Activated CD8-positive, alpha-beta memory T cell treated with anti-CD3 and anti-CD28 coated beads for 24 hours (primary cell): ENCODE measurements at places on chromosomes 16 and 17.

- DNase-seq = no peak
Measured at GRCh38 chr17:63250830-63251229, 195.3 kb downstream of the CYB561 start.

GRCh38 chr17:296379-296778, 56.2 kb downstream of the RPH3AL start:
- no peak for DNase-seq

DNA sequence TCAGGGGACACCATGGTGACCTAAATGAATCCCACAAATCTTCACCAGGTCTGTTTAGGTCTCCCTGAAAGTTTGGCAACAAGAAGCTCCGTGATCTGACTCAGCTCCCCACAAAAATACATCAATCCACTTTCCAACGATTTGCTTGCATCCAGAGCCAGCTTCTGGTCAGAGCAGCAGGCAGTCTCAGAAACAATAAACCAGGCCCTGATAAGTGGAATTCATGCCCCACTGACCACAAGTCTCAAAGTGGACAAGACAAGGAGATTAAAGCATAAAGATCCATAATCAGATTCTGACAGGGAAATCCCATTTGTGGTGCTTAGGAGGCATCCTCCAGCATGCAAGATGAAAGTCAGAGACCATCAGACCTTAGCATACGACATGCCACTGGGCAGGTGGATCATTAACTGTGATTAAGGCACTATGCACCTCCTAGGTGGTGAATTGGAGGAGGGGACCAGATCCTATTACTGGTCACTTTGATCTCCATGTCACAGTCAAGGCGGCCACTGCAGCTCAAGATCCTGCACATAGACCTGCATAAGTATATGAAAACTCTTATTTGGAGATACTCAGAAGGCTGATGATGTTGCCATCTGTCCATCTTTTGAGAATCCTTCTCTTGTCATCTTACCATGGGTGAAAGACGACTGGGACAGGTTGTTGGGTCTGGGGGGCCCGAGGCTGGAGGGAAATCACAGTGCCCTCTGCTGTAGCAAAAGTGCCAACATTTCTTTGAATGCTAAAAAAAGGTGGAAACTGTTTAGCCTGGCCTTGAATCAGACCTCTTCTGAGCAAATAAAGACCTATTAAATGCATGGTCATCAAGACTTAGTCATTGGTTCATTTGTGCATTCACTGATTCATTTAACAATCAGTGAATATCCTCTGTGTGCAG, 309.2 kb upstream of the CCL2 start:
- DNase-seq = no peak

DNA sequence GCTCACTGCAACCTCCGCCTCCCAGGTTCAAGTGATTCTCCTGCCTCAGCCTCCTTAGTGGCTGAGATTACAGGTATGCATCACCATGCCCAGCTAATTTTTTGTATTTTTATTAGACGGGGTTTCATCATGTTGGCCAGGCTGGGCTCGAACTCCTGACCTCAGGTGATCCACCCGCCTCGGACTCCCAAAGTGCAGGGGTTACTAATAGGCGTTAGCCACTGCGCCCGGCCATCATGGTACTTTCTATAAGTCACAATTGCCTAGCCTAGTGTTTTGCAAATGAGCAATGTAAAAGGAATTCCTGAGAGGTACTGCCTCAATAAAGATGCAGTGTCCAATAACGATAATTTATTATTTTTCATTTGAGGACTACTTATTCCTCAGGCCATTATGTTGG, 13.9 kb upstream of the PSMC3IP start:
- DNase-seq = no peak

DNA sequence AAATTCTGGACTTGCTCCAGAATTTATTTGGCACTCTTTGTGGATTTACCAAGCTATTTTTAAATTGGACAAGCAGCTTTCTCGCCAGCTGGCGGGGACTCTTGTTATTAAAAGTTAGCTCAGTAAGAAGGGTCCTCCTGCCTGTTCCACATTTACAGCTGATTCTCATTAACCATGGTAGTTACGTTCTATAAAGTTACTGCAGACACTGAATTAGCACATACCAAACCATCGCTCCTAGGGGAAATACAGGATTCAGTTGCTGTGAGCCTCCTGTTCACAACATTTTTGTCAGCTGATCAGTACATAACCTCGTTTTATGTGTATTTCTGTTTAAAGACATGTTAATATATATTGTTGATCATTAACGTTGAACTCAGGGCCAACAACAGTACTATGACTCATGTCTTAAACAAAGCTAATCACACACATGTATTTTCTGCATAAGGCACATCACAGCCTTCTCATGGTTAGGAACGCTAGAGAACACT, 4.2 kb downstream of the LDAF1 start:
- DNase-seq = no peak

GRCh38 chr16:50395763-50396710, 27.2 kb upstream of the BRD7 start:
- DNase-seq = no peak

DNA sequence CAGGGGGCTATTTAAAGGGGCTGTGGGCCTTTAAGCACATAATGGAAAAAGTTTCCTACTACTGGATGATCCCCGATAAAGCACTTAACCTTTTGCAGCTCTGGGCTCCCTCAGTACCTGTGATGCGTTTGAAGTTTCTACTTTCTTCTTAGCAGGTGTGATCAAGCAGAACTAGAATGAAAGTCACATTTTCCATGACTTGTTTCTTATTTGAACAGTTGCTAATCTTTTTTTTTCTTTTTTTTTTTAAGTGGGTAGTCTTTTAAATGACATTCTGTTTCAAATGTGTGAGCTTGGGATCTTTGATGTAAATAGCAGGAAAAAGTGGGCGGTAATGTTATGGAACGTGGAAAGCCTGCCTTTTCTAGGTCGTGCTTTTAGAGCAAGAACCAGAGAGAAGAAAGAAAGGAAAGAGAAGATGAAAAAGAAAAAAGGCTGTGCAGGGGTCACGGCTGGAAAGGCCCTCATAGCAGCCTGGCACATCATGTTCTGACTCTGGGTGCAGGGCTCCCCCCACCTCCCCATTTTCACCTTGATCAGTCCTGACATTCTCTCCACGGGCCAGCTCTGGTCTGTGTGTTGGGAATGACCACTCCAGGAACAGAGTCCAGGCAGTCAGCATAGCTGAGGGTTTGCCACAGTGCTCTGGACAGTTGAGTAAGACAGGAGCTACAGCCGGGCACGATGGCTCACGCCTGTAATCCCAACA, 150.6 kb downstream of the CLEC16A start:
- peak; percentile 78 for DNase-seq

- DNase-seq = no peak
Measured at GRCh38 chr17:78555746-78556401, 21.3 kb downstream of the DNAH17 start.

DNA sequence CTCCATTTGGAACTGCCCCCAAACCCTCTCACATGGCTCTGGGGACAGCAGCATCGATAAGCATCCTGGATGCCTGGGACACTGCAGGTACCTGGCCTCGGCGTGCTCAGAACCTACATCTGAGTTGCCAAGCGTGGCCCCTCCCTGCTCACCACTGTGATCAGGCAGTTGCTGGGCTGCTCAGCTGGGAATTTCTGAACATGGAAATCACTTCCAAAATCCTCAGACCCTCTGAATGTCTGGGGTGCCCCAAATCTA, 6.3 kb downstream of the CDH5 start:
- no peak for DNase-seq

DNA sequence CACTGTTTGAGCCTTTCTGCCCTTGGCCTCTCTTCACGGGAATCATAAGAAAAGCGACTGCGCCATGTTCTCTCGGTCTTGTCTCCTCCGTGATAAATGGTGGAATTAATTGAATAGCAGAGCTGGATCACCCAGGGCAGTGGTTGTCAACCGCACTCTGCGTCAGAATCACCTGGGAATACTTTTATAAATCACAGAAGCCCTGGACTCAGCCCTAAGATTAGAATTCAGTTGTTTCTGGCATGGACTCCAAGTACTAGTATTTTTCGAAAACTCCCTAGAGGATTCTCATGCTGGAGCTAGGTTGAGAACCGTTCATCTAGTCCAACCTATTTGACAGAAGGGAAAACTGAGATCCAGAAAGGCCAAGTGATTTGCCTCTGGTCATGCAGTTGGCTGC, 64.1 kb downstream of the SPACA3 start:
- DNase-seq = no peak

DNA sequence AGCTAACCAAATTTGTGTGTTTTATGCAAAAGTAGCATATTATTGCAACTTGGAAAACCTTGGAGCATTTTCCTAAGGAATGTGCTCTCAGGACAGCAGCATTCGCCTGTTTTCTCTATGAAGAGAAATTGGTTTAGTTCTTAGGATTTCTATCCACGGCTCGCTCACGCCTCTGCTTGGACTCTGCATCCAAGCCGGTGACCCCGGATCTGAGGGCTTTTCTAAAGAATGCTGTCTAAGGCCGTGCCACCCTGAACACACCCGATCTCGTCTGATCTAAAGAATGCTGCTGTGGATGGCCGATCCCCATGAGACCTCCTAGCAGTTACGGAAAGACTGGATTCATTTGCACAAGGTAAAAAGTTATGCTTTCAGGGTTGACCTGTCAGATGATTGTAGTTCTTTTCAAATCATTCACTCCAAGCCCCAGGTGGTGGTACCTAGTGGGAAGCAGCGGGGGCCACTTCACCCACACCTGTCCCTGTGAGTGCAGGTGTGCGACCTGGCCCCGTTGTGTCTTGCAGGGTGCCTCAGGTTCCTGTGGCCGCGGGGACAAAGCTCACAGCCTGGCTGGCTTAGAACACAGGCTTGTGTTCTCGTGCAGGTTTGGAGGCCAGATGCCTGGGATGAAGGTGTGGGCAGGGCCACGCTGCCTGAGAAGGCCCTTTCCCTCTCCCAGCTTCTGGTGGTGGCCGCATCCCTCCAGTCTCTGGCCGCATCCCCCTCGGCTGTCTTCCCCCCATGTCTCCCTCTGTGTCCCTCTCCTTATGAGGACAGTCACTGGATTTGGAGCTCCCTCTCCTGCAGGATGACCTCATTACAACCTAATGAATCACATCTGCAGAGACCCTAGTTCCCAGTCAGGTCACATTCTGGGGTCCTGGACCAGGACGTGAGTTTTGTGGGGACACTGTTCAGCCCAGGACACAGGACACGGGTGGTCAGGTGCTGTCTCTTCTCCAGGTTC, 71.1 kb downstream of the BANP start:
- no peak for DNase-seq

DNA sequence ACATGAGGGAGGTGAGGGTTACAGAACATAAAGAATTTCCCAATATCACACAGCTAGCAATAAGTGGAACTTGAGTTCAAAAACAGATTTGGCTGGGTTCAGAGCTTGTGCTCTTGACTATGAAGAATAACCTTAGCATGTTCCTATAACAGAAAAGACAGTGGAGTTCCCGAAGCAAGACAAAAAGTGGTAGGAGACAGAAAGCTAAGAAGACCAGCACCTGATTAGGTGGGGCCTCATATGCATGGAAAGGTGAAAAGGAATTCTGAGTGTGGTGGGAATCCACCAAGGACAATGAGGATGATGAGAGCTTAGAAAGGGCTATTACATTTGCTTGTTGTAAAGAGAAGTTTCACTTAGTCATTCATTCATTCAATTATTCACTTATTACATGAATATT, 26.6 kb upstream of the CDYL2 start:
- DNase-seq = no peak

- DNase-seq = no peak
Measured at GRCh38 chr16:11582157-11582814, 4.4 kb downstream of the LITAF start.

- DNase-seq = no peak
Measured at GRCh38 chr16:53629607-53630312, 73.9 kb downstream of the RPGRIP1L start.

DNA sequence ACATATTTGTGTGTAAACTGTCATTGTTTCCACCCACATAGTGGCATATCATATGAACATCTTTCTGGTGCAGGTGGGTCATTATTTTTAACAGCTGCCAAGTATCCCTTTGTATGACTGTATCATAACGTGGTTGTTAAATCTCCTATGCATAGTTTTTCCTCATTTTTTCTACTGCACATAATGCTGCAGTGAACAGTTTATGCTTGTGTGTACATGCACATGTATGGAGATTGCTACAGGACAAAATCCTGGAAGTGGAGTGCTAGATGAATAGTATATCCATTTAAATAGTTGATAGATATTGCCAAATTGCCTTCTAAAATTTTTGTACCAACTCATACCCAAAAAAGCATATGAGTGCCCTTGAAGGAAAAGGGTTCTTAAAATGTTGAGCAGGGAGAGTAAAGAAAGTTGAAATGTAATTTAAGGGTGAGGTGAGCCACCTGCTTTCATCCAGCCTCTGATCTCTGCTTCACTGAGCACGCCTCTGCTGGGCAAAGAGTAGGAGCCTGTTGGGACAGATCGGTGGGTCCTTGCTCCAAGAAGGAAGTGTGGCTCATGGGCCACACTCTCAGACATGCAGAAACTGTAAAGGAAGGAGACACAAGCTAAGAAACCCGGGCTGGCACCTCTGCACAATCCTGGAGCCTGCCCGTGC, 55.3 kb downstream of the HLF start:
- DNase-seq = no peak

- DNase-seq = no peak
Measured at GRCh38 chr16:6057821-6058220, 960.2 kb upstream of the EEF2KMT start.
